ENCODE measurements at places on chromosomes 2 and 18. TPM values are rescaled to one million over a fixed set of nuclear protein-coding genes. Genes with fewer than 3 reads are reported as not detected.

The SCN1A gene
- total RNA-seq = 33.8 TPM

DNA sequence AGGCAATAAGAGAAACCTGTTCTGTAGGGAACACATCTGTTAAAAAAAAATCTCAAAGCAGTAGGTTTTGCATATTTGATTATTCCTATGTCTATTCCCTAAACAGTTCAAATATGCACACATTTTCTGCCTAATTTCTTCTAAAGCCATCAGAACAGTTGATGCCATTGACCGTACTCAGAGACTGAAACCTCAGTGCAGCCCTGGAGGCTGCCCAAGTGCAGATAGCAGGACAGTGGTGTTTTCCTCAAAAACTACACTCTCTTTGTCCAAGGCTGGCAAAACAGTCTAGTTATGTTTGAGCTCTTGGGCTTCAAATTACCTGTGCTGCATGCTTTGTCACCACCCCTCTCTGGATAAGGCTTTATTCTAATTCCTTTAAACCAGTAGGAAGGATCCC, 23.3 kb upstream of the NFE2L2 start:
- no peak for DNase-seq

The ADCYAP1 gene
- 6.4 TPM for total RNA-seq

- DNase-seq = no peak
Measured at GRCh38 chr2:123720760-123721159, 304.3 kb upstream of the CNTNAP5 start.

DNA sequence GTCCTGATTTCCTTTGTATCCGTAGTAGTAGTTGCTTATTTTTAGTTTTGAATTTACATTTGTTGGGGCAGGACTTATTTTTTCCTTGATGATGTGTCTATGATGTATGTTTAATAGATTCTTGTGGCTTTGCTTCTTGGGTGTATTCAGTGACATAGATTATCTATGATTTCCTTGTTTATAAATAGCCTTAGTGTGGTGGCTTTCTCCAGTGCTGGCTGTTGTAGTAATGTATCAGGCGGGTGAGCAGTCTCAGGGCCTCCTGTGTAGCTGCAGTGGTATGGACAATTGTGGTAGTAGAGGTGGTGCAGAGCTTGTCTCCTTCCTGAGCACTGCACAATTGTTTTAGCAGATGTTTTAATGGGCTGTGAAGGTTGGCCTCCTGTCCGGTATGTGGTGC, 60.5 kb downstream of the SMCHD1 start:
- no peak for DNase-seq

The ARHGEF4 gene
- total RNA-seq = 38.7 TPM

The DYNAP gene
- total RNA-seq = not detected

DNA sequence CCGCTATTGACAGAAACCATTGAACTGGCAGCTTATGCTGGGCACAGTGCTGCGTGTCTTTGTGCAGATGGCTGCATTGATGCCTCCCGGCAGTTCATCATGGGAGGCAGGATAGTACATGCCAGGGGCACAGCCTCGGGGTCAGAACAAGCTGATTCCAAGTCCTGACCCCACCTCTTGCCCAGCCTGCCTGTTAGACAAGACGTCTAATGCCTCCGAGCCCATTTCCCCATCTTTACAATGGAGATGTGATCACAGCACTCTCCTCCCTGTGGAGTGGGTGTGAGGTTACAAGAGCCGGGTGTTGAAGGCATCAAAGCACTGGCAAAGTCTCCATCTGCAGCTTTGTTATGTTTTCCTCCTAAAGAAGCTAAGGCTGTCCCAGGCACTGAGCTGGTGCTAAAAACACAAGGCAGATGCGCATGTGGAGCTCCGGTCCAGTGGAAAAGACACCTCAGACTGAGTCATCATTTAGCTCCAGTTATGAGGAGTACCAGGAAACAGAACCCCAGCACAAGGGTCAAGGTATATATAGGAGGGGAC, 125.7 kb upstream of the EPAS1 start:
- DNase-seq = peak; percentile 57

DNA sequence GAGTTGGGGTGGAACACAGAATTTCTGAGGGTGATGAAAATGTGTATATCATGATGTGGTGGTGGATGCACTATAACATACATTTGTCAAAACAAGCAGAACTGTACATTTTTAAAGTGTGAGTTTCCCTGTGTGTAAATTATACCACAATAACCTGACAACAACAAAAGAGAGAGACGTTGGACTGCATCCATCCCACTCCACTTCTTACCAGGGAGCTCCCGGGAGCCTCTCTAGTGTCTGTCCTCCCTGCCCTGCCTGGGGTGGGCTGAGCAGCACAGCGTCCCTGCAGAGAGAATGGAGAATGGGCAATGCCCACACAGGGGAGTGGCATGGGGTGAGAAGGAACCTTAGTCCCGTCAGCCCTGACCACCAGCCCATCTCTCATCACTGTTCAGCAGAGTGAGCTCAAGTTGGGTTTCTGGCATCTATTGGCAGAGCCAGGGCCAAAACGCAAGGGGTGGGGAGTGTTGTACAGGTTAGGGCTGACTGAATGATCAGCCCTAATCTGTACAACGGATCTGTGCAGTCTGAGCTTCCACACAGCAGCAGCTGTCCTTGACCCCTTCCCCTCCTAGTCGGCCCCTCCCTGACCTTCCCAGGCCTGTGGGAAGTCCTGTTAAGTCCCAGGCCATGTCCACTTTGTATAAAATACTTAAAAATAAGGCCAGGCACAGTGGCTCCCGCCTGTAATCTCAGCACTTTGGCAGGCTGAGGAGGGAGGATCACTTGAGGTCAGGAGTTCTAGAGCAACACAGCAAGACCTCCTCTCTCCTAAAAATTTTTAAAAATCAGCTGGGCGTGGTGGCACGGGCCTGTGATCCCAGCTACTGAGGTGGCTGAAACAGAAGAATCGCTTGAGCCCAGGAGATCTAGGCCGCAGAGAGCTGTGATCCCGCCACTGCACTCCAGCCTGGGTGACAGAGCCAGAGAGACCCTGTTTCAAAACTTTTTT, 3.3 kb upstream of the PROC start:
- DNase-seq = no peak

DNA sequence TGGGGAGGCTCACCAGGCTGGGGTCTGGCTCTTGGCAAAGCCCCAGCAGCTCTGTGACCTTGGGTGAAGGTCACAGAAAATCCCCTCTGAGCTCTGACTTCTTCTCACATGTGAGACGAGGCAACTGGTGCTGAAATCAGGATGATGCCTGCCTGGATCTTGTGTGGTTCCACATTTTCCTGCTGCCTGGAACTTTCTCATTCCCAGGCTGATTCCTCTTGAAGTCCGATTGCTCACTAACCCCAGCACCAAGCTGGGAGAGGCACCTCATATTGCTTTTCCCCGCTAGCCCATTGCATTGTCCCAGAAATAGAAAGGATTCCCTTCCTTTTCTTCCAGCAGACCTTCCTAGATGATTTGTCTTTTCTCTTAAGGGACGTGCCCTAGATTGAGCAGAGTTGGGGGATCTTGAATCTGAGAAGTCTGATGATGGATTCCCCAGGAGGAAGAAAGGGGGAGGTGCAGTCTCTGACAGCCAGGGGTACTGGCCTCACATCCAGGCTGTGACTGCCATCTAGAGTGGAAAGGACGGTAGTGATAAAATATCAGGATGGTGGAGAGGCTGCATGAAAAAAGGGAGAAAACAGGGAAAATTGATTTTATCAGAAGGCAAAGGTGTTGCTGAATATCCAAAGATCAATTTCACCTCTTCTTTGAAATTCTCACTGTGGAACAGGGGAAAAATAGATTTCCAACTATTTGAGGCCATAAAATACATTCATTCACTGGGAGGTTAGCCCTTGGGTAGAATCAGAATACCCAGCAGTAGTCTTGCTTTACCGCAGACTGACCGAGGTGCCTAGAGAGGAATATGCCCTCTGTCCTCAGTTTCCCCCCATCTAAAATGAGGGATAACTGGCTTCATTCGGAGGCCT, 96.3 kb downstream of the FAM210A start:
- peak; percentile 52 for DNase-seq

GRCh38 chr2:21972586-21972985, 848.8 kb downstream of the TDRD15 start:
- no peak for DNase-seq

DNA sequence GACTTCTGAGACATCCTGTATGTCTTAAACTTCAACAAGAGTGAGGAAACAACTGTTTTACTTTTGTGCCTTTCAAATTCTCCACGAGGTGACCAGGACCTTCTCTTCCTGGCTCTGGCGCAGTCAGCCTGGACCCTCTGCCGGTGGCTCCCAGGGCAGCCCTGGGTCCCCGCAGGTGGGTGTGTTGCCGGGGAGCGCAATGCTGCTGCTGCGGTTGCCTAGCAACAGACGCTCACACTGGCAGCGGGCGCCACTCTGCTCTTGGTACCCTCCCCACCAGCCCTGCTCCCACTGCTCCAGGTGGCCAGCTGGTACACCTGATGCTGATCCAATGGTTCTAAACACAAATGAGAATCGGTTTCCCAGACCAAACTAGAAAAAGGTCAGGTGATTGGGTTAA, 58.7 kb downstream of the GNAL start:
- DNase-seq = no peak

DNA sequence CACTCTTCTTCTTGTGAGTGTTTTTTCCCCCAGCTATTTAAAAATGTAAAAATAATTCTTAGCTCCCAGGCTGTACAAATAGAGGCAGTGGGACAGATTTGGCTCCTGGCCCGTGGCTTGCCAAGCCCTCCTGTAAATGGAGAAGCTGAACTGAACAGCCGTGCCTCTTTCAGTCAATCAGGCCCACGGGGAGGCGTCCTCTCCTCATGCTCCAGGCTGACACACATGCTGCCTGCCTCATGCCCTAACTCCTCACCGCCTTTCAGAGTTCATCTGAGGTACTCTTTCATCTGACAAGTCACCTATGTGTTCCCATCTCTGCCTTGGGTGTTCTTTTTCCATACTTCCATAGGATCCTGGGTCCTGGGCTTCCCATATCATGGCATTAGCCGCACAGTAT, 58.9 kb downstream of the BMP10 start:
- DNase-seq = no peak

The CYS1 gene
- 2.0 TPM for total RNA-seq

DNA sequence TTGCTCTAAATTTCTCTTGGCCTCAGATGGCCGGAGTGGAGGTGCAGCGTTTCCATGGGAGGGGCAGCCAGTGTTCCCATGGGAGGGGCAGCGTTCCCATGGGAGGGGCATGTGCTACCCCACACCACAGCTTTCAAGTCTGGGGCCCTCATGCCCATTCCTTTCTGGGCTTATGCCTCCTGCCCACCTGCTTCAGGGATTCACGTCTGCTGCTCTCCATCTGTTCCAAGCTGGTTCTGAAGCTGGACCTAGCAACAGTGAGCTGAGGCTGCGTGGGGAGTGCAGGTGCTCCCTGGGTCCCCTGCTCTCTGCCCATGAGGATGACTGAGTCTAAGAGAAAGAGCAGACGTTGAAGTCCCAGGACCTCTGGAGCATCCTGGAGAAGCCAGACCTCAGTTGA, 243.1 kb upstream of the PXDN start:
- DNase-seq = no peak

The TMEM37 gene
- total RNA-seq = not detected

GRCh38 chr18:3260995-3261372, 949 bp upstream of the MYL12B start:
- DNase-seq = no peak

The RAB6D gene
- total RNA-seq = 0.62 TPM

The MYOM1 gene
- total RNA-seq = 2.3 TPM

- DNase-seq = no peak
Measured at GRCh38 chr2:39723497-39723896, 55.6 kb downstream of the THUMPD2 start.

- peak; percentile 19 for DNase-seq
Measured at GRCh38 chr2:219576505-219577388, 4.6 kb downstream of the INHA start.

GRCh38 chr2:65076345-65076710, 20.1 kb downstream of the CEP68 start:
- no peak for DNase-seq

DNA sequence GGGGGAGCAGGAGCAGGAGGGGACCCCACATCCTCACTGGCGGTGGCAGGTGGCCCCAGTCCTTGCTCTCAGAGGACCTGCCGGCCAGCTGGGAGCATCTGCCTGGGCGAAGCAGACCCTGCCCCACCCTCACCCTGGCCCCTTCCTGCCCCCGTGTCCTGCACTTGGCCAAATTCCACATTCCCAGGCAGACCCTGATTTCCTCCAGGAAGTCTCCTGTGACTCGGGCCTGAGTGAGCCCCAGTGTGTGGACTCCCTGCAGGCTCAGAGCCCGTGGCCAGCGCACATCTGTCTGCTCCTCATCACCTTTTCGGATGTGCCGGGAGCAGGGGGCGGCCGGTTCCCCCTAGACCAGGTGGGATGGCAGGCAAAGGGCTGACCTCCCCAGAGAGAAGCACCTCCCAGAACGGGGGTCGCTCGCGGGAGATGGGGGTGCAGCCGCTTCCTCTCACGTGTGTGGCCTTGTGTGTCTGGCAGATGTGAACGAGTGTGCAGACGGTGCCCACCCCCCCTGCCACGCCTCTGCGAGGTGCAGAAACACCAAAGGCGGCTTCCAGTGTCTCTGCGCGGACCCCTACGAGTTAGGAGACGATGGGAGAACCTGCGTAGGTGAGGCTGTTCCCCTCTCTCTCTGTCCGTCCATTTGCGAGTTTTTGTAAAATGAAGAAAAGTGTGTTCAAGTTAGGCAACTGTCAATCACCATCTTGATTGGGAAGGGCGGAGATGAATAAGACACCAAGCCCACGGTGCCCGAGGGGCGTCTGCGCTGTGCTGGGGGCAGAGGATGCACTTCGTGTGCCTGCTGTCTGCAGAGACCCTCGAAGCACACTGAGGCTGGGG, 90.4 kb downstream of the TPO start:
- DNase-seq = no peak

GRCh38 chr2:165618806-165619205, 149.3 kb downstream of the CSRNP3 start:
- no peak for DNase-seq

GRCh38 chr2:160324917-160325316, 124.8 kb upstream of the ITGB6 start:
- no peak for DNase-seq

The DSC1 gene
- not detected for total RNA-seq

- DNase-seq = no peak
Measured at GRCh38 chr2:230900336-230900995, 24.6 kb downstream of the GPR55 start.

DNA sequence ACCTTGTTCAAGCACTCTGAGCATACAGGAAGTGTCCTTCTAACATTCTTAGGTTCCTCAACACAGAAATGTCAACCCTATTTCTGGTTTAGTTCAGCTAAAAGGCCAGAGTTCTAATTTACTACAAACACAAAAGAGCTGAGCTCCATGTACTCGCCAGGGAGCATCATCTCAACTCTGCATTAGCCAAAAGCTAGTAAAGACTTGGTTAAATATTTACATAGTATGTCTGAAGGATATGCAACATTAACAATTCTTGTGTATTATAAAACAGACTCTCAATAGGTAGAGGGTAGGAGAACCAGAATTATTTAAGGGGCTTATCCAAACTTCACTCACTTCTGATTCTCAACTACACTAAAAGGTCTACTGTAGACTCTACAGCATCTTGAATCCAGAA, 154.6 kb downstream of the THADA start:
- DNase-seq = no peak

DNA sequence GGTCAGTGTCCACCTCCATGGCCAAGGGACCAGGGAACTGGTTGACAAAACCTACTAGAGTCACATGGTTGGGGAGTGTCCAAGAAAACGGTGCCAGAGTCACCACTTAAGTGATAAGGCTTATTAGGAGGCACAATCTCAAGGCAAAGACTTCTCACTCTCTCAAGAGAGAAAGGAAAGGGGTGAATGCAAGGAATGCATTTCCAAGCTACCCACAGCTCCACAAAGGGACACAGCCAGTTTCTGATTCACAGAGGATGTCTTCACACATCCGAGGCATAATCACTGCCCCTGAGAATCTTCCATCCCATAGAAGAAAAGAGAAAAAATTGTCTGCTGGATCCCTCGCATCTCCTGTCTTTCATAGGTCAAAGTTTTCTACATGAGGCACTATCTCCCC, 269.3 kb downstream of the TNS1 start:
- no peak for DNase-seq

Data from occipital lobe (tissue), 3 donors.